ENCODE measurements at places on chromosomes 4 and X.

DNA sequence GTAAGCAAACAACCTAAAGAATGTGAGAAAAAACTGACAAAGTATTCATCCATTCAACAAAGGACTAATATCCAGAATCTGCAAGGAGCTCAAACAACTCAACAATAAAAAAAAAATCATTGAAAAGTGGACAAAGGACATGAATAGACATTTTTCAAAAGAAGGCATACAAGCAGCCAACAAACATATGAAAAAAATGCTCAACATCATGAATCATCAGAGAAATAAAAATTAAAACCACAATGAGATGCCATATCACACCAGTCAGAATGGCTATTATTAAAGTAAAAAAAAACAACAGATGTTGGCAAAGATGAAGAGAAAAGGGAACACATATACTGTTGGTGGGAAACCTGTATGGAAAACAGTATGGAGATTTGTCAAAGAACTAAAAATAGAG is 120.7 kb upstream of the ADGRL3 start:
- DNase-seq = no peak

DNA sequence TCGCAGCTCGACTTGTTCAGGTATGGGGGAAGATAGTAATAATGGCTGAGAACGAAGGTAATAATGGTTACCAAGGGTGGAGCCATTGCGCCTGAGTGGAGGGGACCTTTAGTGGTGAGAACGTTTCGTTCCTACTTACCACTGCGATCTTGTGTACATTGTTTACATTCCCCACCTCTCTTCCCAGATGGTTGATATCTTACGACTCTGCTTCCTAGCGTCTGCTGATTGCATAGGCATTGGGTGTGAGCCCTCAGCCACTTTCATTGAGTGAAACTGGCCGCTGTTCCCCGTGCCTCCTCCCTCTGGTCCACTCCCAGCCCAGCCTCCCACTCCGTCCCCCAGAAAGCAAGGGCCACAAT is 850 bp downstream of the IGBP1 start:
- no peak for DNase-seq

DNA sequence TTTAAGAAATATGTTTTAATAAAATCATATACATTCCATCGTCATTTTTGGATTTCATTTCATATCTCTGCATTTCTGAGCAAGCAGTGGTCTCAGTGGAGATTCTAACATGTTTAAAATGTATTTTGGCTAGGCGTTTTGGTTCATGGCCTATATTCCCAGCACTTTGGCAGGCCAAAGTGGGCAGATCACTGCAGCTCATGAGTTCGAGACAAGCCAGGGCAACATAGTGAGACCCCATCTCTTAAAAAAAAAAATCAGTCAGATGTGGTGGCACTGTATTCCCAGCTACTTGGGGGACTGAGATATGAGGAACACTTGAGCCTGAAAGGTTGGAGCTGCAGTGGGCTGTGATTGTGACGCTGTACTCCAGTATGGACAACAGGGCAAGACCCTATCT is 67.5 kb upstream of the RAB33B start:
- no peak for DNase-seq

DNA sequence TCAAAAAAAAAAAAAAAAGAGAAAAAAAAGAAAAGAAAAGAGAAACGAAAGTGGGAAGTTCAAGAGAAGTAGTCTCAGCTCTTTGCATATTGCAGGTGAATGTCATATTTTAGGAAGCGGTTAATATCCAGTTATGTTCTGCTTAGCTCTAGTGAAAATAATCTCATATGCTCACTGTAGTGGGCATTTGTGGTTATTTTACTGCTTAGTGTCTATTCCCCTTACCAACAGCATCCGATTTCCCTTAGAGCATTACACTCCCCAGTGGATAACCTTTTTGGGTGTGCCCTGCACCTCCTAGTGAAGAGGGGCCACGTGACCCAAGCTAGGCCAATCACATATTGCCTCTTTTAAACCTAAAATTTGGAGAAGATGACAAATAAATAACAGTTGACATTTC is 111.2 kb upstream of the ZNF827 start:
- DNase-seq = no peak

DNA sequence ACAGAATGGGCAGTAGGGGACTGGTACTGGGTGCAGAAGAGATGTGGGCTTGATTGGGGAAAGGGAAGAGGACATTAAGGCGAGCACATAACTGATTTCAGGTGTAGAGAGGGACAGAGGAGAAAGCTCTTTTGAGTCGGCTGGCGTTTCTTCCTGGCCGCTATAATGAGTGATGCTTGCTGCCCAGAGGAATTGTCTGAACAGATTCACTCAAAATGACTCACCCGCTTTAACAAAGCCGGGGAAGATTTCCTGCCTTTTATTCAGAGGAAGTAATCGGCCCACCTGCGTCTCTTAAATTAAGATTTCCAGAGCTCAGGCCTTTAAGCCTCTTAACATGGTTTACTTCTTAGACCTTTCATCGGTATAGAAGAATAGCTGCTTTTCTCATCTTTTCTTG is 102.1 kb upstream of the AP1S2 start:
- no peak for DNase-seq

DNA sequence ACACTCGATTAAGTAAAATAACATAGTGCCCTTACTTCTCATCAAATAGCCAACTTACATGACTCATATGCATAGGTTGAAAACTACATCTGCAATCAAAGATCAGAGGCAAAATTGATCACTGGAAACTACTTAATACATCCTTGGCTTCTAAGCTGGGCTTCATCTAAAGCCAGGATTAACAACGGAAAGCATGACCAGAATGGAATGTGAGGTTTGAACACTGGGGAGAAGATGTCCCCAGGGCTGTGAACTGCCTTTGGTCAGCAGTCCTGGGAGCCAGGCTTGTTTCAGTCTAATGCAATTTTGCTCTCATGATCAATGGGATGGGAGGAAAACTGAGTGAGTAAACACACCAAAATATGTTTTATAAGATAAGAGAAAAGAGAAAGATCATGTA is 192.5 kb upstream of the TTC29 start:
- DNase-seq = no peak

DNA sequence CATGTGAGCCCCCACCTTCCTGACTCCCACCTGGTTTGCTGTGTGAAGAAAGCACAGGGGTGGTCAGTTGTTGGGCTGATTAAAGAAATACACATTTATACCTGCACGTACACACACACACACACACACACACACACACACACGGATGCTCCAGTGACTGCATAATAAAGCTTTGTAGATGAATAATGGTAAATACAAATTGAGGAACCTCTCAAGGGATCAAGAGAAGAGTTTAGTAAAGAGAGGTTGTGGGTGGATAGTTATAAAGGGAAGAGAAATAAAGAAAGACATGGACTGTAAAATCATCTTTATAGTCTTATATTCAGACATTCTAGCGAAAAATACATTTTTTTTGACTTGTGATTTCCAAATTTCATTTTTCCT is 144.1 kb downstream of the MGST2 start:
- no peak for DNase-seq

DNA sequence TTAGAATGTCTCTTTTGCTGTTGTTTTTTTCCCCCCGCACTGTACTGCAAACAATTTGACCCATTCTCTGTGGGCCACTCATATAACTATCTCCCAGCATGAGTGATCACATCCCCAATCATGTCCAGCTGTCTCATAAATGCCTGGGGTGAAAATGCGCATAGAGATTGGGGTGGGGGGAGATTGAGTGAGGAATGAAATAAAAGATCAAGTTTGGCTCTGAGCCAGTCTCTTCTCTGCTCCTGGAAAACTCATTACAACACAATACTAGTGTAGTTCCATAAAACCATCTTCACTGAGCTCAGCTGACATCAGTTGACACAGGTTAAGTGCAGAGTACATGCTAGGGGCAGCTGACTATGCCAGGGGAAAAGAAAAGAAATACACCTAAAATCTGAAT is 96.9 kb downstream of the EGF start:
- DNase-seq = no peak

DNA sequence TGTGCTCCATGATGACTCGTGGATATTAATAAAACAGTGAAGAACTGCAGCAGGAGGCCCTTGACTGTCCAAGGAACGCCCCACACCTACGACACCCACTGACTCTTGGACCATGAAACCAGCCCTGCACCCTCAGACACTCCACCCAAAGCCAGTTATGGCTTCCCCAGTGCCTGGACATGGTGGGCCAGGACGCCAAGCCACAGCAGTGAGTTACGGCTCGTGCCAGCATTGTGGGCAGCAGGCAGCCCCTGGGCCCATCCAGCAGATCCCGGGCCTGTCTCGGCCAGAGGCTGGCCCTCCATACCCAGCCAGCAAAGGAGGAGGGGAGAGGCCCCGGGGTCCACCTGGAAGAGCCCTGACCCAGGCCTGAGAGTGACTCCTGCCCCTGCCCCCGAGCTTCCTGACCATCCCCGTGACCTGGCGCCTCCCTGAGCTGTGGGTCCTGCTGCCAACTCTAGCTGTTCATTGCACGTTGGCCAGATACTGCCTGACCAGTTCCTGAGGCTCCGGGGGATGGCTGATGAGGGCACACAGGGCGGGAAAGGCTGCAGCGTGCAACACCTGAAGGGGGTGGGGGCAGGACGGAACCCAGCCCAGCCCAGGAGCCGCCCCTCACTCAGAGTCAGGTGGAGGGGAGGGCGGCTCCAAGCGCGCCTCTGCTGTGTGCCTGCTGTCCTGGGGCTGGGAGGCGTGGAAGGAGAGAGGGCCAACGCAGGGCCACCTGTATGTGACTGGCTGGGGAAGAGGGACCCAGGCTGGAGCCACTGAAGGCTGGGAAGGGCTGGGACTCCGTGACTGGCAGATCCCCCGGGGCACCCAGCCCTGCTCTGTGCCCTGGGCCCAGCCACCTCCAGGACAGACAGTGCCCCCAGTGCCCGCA is 739 bp downstream of the SLC49A3 start:
- no peak for DNase-seq

DNA sequence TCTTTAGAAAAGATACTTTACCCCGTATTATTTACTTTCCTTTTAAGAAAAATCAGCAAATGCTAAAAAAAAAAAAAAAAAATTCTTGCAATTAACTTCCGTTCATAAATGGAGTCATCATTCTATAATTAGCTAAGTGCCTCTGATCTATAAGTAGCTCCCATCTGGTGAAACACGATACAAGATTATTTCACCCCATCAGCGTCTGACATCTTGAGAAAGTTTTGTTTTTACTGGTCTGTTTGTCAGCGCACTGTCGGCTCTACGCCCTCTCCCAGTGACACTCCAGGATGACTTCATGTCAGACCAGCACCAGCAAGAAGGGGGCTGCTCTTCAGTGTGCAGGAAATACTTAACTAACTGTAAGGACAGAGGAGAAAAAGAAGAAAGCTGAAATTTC is 108.3 kb downstream of the AFAP1 start:
- DNase-seq = peak; percentile 50

DNA sequence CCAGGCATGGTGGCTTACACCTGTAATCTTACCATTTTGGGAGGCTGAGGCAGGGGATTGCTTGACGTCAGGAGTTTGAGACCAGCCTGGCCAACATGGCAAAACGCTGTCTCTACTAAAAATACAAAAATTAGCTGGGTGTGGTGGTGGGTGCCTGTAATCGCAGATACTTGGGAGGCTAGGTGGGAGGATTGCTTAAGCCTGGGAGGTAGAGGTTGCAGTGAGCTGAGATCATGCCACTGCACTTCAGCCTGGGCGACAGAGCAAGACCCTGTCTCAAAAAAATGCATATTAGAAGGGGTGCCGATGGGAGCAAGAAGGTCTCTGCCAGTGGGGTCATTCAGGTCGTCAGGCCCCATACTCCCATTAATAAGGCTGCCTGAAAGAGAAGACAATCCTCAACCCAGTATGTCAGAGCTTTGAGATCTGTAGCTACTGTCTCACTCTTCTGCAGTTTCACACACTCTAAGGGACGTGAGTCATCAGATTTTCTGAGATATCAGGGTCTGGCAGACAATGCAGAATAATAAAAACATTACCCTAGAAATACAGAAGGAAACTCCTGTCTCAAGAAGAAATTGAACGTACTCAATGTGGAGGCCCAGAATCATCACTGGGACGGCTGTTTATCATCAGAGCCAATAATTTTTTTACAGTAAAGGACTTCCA is 176.7 kb upstream of the FAT1 start:
- no peak for DNase-seq

DNA sequence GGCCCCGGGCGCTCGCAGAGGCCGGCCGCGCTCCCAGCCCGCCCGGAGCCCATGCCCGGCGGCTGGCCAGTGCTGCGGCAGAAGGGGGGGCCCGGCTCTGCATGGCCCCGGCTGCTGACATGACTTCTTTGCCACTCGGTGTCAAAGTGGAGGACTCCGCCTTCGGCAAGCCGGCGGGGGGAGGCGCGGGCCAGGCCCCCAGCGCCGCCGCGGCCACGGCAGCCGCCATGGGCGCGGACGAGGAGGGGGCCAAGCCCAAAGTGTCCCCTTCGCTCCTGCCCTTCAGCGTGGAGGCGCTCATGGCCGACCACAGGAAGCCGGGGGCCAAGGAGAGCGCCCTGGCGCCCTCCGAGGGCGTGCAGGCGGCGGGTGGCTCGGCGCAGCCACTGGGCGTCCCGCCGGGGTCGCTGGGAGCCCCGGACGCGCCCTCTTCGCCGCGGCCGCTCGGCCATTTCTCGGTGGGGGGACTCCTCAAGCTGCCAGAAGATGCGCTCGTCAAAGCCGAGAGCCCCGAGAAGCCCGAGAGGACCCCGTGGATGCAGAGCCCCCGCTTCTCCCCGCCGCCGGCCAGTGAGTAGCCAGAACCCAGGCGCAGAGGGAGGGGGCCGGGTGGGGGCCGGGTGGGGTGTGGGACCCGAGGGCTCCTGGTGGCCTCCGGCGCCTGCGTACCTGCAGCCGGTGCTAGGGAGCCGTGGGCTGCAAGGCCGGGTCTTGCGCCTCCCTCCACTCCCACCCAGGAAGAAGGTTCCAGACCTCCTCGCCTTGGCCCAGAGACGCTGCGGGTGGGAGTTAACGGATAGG is 534 bp downstream of the MSX1 start:
- DNase-seq = no peak

- DNase-seq = no peak
These were observed 29.9 kb downstream of the DOK7 start for GRCh38 chr4:3492741-3493719.

- DNase-seq = no peak
These were observed 79.5 kb downstream of the RBM47 start for GRCh38 chr4:40550196-40550595.

DNA sequence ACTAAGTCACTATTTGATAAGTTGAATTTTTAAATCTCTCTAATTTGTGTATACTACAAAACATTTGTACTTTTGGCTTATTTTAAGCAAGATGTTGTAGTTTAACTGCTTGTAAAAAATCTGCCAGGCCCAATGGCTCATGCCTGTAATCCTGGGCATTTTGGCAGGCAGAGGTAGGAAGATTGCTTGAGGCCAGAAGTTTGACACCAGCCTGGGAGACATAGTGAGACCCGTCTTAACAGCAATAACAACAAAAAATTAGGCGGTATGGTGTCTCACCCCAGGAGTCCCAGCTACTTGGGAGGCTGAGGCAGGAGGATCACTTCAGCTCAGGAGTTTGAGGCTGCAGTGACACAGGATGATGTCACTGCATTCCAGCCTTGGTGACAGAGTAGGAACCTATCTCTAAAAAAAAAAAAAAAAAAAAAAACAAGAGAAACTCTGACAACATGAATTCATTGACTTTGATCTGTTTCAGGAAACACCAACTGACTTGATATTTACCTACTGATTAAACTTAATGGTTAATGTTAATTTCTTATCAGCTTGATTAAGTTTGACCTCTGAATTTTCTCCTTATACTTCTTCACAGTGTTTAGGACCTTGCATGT is 8.9 kb downstream of the FHIP1A start:
- no peak for DNase-seq

Data from activated CD8-positive, alpha-beta T cell treated with anti-CD3 and anti-CD28 coated beads for 36 hours (primary cell).